ENCODE measurements at places on chromosomes 7 and 10.

DNA sequence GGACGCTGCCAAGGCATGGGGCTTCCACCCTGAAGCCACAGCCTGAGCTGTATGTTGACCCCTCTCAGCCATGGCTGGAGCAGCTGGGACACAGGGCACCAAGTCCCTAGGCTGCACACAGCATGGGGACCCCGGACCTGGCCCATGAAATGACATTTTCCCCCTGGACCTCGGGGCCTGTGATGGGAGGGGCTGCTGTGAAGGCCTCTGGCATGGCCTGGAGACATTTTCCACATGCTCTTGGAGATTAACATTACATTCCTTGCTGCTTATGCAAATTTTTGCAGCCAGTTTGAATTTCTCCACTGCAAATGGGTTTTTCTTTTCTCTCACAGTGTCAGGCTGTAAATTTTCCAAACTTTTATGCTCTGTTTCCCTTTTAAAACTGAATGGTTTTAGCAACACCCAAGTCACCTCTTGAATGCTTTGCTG lies 463.6 kb downstream of the ZWINT start:
- DNase-seq: no peak

GRCh38 chr7:120806669-120807068 lies 51.3 kb downstream of the TSPAN12 start:
- DNase-seq: no peak

DNA sequence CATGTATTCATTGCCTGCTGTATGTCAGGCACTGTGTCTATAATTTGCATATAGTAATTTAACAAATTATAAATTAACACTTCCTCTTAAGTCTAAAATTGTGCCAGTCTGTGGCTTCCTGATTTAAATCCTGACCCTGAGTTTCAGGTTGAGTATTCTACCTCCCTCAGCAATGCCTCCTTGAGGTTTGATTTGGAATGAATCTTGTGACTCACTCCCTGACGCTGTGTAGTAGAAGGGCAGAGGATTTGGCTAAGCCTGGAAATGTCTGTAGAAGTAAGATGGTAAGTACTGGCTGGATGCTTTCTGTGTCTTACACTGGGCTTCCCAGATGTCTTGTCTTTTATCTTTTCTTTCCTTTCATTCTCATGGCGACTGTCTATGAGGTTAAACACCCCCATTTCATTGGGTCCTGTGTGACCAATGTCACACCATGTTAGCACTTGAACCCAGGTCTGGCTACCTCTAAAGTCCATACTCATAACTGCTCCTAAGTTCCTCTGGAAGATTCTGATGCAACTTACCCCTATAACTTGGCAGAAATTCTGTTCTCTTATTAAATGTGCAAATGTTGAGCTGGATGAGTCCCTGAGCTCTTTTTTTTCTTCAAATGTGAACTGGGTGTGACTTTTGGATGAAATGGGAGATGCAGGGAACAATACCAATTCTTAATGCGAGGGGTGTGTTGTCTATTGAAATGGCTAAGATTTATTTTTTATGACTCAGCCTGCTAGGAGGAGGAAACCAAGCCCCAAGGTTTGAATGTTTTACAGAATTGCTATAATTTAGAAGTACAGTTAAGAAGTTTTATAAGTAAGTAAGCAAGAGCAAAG lies 48.5 kb downstream of the PLCE1 start:
- no peak for DNase-seq

DNA sequence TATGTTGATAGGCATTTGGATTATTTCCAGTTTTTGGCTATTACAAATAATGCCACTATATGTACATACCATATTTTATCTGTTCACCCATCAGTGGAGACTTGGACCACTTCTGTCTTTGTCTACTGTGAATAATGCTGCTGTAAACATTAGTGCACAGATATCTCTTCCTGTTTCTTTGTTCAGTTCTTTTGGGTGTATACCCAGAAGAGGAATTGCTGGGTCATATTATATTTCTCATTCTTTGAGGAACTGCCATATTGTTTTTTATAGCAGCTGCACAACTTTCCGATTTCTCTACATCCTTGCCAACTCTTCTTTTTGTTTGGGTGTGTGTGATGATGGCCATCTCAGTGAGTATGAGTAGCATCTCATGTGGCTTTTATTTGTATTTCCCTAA lies 218.0 kb downstream of the LRMDA start:
- no peak for DNase-seq

GRCh38 chr10:118732245-118733165 lies 22.3 kb downstream of the CACUL1 start:
- no peak for DNase-seq

GRCh38 chr7:155206318-155207020 lies 91.2 kb upstream of the INSIG1 start:
- peak; percentile 54 for DNase-seq

- no peak for DNase-seq
Measured at GRCh38 chr10:373015-373414, 237.8 kb downstream of the ZMYND11 start.

DNA sequence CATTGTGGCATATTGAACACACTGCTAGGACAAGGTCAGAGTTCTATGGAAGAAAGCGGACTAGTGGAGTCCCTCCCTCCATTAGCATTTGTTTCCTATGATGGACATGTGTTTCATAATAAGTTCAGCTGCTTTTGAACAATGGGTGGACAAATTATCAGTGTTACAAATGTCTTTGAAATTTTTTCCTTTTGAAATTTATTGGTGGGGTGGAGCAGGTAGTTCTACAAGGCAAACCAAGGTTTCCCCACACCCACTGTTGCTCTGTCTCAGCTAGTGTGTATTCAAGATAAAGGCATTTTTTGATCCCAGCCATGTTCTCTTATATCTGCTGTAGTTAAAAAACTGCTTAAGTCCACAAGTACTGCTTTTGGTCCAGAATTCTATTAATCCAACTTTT lies 79.9 kb downstream of the MALSU1 start:
- no peak for DNase-seq

GRCh38 chr10:14146501-14146900 lies 184.2 kb downstream of the FRMD4A start:
- no peak for DNase-seq

DNA sequence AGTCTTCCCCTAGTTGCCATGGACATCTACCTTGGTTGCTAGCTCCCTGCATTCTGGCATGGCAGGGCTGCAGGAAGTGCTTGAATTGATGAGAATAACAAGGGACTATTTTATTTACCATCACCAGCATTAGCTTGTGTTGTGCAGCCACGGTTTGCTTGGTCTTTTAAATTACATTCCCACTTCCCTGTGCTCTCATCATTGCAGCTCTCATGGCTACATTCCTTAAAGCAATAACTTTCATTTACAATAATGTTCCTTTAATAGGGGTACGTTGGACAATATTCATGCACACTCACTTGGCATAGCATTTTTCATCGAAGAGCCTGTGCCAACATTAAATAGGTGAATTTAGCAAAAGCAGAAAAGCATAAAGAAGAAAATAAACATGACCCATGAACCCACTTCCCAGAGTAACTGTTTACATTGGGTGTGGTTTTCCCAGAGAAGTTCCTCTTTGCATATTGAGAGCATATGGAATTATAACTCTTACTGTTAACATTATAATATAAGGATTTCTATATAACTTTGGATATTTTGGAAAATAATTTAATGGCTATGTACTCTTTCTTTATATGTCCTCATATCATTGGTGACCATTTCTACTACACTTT lies 113.2 kb upstream of the VWC2 start:
- no peak for DNase-seq

DNA sequence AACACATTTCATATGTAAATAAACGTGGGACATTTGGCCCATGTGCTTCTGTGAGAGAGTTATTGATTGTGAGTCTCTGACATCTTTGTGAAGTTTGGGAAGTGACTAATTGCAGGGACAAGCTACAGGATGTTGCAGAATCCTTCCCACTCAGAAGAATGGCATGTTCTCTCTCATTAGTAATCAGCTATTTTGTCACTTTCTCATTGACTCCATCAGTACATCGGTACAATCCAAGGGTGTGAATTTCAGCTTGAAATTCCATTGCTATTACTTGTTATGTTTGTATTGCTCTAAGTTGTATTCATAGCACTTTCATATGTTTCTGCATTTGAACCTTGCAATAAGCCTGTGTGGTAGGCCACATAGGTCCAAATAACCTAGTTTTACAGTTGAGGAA lies 100.0 kb upstream of the KCNMA1 start:
- DNase-seq: no peak

- DNase-seq: no peak
Measured at GRCh38 chr7:2171855-2172254, 60.9 kb downstream of the MAD1L1 start.

GRCh38 chr7:135742371-135742770 lies 6.2 kb downstream of the FAM180A start:
- no peak for DNase-seq

DNA sequence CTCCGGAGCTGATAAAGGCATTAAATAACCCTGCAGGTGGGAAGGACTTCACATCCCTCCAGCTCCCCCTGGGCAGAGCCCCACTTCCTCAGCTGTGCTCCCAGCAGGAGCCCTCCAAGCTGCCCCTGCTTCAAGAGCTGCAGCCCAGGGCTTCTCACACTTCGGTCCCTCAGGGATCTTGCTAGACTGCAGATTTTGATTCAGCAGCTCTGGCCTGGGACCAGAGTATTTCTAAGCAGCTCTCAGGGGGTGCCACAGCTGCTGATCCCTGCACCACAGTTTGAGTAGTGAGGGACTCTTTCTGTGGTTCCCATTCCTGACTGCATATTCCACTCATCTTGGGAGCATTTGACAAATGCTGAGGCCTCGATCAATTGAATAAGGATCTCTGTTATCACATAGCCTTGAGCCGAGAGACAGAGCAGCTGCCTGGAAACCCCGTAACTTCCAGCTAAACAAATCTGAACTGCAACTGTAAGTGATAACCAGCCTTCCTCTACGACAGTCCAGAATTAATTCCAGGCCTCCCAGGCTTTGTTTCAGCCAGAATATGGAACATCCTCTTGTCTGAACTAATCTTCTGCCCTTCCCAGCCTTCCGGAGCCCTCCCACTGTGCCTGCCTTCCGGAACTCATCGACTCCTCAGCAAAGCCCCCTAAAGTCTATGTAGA lies 161.4 kb downstream of the CCDC3 start:
- no peak for DNase-seq

GRCh38 chr10:90968328-90969081 lies 47.6 kb upstream of the ANKRD1 start:
- no peak for DNase-seq

DNA sequence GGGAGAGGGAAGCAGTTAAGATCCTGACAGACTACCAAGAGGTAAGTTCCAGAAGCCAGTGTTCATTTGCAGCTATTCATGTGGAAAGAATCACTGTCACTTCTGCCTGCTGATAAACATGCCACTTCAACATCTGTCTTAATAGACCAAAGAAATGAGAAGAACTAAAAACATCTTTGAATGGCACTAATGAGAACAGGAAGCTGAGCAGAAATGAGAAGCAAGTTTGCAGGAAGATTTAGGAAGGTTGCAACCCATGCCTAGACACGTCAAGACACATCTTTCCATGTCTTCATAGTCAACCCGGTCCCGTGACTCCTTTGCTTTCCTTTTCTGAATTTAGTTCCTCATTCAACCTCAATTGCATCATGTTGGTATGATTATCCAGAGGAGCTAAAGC lies 180.0 kb downstream of the PDE1C start:
- no peak for DNase-seq

- no peak for DNase-seq
Measured at GRCh38 chr10:34294137-34294536, 521.0 kb downstream of the PARD3 start.

GRCh38 chr10:53315709-53316108 lies 543.1 kb upstream of the MBL2 start:
- DNase-seq: no peak

GRCh38 chr10:88525371-88526069 lies 57.6 kb downstream of the RNLS start:
- no peak for DNase-seq

DNA sequence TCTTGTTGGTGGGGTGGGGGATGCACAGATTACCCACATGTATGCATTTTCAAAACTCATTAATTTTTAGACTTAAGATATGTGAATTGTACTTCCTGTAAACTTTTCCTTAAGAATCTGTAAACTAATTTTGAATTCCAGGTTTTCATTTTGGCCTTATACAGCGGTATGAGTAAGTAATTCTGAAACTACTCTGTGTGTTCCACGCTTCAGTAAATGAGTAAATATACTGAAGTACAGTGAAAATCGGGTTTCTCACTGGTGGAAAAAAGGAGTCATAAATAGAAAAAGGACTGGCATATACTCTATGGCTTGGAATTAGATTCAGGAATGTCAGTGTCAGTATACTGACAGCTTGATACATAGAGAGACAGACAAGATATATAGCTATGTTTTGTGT lies 72.8 kb downstream of the CTTNBP2 start:
- no peak for DNase-seq

- DNase-seq: no peak
Measured at GRCh38 chr7:135846339-135846738, 97.7 kb upstream of the FAM180A start.

- no peak for DNase-seq
Measured at GRCh38 chr7:17521437-17521836, 223.0 kb downstream of the AHR start.

GRCh38 chr7:145269418-145270161 lies 433.7 kb upstream of the TPK1 start:
- no peak for DNase-seq

DNA sequence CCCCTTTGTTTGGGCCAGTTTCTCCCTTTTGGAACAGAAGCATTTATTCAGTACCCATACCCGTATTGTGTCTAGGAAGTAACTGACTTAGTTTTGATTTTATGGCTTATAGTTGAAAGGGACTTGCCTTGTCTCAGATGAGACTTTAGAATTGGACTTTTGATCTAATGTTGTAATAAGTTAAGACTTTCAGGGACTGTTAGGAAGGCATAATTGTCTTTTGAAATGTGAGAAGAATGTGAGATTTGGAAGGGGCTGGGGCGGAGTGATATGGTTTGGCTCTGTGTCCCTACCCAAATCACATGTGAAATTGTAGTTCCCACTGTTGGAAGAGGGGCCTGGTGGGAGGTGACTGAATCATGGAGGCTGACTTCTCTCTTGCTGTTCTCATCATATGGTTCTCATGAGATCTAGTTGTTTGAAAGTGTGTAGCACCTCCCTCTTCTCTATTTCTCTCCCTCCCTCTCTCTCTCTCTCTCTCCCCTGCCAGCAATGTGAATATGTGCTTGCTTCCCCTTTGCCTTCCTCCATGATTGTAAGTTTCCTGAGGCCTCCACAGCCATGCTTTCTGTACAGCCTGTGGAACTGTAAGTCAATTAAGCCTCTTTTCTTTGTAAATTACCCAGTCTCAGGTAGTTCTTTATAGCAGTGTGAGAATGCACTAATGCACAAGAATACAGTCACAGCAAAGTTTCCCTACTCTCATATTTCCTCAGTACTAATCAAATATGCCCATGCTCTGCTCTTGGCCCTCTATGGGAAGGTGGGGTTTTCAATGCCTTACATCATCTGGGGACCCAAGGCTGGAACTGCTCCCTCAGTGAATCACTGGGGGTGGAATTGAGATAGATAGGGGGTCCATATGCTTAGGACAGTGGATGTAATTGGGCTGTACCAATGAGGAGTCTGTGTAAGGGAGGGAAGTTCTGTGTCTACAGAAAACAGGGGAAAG lies 17.2 kb upstream of the AKR1C1 start:
- DNase-seq: no peak

DNA sequence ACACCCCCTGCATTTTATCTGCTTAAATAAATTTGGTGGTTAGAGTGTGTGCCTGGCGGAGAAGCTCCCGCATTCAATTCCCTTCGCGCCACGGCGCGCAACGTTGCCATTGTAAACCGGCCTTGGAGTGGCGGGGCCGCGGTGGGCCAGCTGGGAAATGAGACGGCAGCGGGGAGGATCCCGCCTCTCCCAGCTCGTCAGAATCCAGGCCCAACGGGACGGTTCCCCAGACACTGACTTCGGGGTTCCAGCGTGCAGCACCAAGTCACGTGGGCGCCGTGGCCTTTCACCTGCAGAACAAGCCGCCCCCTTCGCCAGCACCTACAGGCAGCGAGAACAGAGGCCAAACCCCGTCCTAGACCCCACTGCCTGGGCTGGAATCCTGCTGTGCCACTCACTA lies 103.4 kb downstream of the GRID1 start:
- DNase-seq: no peak

All from globus pallidus (tissue), 1 donor.